ENCODE measurements at places on chromosomes 2 and 18. TPM values are rescaled to one million over a fixed set of nuclear protein-coding genes. Genes with fewer than 3 reads are reported as not detected.

THSD7B gene
- 0.42 TPM for polyA plus RNA-seq

KLF7 gene
- polyA plus RNA-seq, result 12.5 TPM

TUBA3E gene
- not detected for polyA plus RNA-seq

ZSWIM2 gene
- not detected for polyA plus RNA-seq

SERPINB13 gene
- polyA plus RNA-seq, result not detected

SRSF7 gene
- 101 TPM for polyA plus RNA-seq

PRPF40A gene
- 74.0 TPM for polyA plus RNA-seq

OSBPL6 gene
- polyA plus RNA-seq, result 6.2 TPM

CCNT2 gene
- polyA plus RNA-seq, result 43.3 TPM

ZDBF2 gene
- 11.0 TPM for polyA plus RNA-seq

SIX3 gene
- not detected for polyA plus RNA-seq

UCN gene
- polyA plus RNA-seq, result 1.9 TPM

GPN1 gene
- polyA plus RNA-seq, result 31.2 TPM

ITPRID2 gene
- polyA plus RNA-seq, result 56.1 TPM

STARD6 gene
- polyA plus RNA-seq, result not detected

REG3A gene
- polyA plus RNA-seq, result not detected

TMBIM1 gene
- 81.3 TPM for polyA plus RNA-seq

FLACC1 gene
- polyA plus RNA-seq, result 1.4 TPM
